Right atrium auricular region (tissue), 2 donors: ENCODE measurements at places on chromosomes 13 and 19. TPM values are rescaled to one million over a fixed set of nuclear protein-coding genes. Genes with fewer than 3 reads are reported as not detected.

MUC16 gene
- 2.6 TPM for total RNA-seq

DNA sequence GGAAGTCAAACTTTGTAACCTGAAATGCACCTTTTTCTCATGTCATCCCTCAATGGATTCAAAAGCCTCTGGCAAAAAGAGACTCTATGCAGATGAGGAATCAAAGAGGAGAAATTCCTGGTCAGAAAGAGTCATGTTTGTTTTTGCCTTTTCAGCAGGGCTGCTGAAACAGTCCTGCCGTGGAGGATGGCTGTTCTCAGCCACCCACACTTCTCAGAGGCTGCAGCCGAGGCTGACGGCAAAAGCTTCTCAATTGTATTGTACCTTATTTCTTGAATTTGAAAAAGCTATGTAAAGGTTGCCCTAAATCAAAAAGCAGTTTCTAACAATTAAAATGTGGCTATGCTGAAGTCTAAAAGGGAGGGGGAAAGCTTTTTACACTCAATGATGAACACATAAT, 385.3 kb downstream of the KCTD12 start:
- no peak for DNase-seq

DNA sequence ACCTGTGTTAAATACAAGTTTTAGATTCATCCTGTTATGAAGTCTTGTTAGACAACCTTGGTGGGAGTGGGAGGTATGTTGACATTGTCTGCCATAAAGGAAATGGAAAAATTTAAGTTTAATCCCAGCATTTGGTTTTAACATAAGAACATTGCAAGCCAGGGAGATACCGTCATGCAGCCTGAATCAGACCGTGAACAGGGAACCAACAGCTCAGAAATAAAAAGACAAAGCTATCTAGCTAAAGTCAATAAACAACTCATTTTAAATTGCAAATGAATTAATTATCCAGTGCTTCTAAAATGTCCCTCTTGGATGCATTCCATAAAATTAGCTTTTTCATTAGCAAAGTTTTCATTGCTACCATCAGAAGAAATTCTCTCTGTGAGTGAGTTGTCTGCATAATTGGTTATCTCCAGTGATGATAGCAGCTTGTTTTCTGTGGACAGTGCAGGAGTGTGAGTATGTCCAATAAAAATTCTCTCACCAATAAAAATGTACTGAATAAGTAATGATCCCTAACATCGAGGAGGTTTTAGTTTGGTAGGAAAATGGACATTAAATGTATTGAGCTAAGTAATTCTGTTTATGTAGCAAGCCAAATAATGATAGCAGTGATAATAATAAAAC, 170.6 kb upstream of the TMTC4 start:
- no peak for DNase-seq

GRCh38 chr13:19172007-19172646, 9.5 kb downstream of the TUBA3C start:
- no peak for DNase-seq

- DNase-seq, result no peak
Observed at GRCh38 chr19:33997690-33998089, 174.6 kb upstream of the LSM14A start.

CGB5 gene
- total RNA-seq, result not detected

ERVK3-1 gene
- 20.9 TPM for total RNA-seq
